Right forelimb (tissue), 1 donor: ENCODE measurements at places on chromosomes 1 and 21.

GRCh38 chr1:36533897-36534296 lies 51.2 kb upstream of the CSF3R start:
- DNase-seq = peak; percentile 4

DNA sequence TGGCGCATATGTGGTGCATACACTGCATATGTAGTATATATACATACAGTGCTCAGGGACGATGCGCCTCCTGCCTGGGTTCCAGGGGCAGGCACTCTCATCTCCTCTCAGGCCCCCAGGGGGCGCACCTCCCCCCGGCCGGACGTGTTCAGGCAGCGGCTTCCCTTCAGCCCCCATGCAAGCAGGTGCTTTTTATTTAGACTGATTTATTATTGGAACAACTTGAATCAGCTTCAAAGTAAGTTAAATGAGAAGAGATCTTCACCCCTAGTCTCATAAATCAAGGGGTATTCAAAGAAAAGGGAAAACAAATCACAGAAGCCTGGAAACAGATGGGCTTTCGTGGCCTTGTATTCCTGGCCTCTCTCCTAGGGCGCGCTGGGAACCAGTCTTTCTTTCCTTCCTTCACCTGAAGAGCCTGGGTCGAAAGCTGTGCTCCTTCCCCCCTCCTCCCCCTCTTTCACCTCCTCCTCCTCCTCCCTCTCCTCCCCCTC lies 64.6 kb downstream of the UBIAD1 start:
- DNase-seq = peak; percentile 61

GRCh38 chr1:68904477-68904876 lies 407.6 kb upstream of the DEPDC1 start:
- DNase-seq = no peak

DNA sequence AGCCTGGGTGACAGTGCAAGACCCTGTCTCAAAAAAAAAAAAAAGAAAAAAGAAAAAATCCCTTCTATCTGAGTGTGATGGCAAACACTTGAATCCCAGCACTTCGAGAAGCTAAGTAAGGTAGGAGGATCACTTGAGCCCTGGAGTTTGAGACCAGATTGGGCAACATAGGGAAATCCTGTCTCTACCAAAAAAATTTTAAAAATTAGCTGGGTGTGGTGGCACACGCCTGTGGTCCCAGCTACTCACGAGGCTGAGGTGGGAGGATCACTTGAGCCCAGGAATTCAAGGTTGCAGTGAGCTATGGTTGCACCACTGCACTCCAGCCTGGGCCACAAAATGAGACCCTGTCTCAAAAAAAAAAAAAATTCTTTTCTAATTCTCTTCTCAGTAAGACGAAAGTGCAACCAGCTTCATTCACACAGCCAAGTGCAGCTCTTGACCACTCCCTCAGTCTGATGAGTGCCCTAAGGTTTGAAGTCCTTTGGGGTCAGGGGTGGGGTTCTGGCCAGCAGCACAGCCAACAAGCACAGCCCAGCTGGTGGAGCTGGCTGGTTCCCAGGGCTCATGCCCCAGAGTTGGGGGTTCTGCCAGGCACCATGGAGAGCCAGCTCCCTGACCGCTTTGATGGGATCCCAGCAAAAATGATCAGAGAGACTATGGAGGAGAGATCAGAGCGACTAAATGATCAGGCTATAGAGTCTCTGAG lies 8.0 kb downstream of the SLC2A5 start:
- no peak for DNase-seq

DNA sequence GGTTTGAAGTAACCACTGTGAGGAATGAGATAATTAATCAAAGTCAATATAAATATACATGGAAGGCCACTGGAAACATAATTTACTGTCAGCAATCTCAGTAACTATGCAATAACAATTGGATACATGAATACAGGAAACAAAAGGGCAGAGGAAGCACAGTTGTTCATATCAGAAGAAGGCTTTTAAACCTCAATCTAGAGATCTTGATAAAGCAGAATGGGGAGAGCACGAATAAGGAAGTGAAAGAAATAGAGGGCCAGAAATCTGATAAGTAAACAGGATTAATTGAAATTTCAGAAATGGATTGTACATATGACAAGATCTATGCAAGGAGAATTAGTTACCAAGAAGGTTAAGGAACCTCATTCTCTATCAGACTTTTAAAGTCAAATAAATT lies 93.0 kb downstream of the EVI5 start:
- no peak for DNase-seq

DNA sequence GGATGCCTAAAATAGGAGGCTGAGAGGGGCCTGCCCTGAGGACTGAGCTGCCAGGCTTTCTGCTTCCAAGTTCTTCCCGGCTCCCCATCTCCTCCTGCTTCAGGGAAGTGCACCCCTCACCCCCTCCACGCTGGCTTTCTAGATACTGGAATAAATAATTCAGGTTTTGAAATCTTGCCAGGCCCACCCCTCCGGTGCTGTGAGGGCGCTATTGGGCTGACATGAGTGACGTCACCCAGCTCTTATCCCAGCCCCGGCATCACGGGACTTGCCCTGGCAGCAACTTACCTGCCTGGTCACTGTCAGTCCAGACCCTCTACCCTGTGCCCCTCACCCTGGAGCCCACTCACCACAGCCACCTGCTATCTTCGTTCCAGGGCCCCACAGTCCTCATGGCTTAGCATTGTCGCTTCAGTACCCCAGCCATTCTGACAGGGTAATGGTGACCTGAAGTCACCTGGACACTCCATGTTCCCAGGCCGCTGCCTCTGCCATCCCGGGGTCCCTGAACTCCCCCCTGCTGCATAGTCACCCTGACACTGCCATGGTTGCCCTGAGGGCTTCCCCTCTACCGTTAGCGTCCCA lies 819 bp upstream of the GPR3 start:
- no peak for DNase-seq

- DNase-seq = no peak
Measured at GRCh38 chr1:183810121-183810520, 5.2 kb downstream of the RGL1 start.

GRCh38 chr1:219367496-219367895 lies 193.8 kb downstream of the LYPLAL1 start:
- no peak for DNase-seq

DNA sequence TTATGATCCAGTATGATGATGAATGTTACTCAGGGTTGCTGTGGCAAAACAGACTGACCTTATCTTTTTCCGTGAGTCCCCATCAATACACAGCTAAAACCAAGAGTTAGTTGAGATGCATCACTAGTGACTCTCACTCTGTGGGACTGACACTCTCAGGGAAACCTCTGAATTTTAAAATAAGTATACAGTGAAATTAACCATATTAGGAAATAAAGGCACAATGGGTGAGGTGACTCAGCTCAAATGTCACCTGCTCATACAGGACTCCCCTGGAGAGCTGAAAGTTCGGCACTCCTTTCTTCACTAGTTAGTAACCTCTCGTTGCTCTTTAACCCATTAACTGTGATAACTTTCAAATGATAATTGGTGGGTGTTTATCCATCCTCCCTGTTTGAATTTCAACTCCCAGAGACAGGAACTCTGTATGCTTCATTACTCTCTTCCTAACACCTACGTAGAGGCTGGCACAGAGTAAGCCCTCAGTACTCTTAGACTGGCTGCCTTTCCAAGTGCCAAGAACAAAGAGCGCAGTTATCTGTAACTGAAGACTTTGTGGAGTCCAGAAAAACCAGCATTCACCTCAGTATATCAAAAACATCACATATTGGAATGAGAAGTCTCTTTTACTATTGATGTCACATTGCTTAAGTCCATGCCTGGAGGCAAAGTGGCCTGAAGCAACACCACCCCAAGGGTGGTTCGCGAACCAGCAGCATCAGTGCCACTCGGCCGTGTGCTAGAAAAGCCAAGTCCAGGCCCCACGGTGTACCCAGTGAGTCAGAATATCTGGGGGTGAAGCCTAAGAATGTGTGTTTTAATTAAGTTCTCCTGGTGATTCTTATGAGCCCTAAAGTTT lies 91.1 kb downstream of the NIBAN1 start:
- no peak for DNase-seq

DNA sequence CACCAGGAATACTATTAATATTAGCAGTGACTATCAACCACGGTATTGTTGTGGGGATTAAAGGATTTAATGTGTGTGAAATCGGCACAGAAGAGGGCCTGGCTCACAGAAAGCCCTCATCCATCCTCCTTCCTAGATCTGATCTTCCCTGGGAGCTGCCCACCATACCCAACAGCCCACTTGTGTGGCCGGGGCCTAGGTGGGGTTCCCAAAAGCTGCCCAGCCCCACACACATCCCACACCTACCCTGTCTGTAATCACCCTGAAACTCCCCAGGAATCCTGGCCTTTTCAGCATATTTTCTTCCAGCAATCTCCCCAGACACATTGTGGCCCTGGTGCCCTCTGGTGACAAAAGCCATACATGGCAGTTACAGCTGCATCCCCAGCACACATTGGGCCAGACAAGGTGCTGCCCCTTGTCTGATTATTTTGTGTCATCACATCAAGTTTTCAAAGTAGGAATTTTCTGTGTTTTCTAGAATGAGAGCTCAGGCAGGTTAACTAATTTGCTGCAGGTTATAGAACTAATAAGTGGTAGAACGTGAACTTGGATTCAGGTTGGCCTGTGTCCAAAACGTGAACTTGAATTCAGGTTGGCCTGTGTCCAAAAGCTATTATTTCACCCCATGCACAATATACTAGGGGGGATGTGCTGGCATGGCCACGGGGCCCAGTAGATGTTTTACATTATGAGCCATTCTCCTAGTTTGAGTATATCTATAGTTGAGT lies 5.3 kb upstream of the SLC6A9 start:
- DNase-seq = peak; percentile 69

- DNase-seq = no peak
Measured at GRCh38 chr1:80632284-80632683, 1168.5 kb upstream of the ADGRL2 start.

- DNase-seq = no peak
Measured at GRCh38 chr1:16443975-16444770, 3.6 kb downstream of the NECAP2 start.

DNA sequence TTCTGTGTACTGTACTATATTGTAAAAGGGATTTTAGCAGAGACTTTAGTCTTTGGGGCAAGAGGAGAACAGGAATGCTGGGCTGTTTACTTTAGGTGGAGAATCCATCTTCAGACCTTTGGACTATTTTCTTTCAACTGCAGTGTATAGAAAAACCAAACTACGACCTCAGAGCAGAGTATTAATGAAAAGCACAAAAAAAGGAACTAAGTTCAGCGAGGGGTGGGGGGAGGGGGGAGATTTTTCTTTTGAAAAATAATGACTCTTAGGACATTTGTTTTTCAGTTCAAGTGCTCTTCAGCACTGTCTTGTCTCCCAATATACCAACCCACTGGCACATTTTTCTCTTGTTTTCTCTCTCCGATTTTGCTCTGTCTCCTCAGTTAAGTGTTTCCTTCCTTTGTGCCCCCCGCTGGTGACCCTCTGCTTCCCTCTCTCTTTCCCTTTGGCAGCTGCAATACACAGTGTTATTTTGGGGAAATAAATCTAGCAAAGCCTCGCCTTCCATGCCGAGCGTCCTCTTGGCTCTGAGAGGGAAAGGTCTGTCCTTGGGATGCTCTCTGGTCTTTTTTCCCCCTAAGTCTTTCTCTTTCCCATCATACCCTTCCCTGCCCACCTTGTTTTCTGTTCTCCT lies 44.8 kb downstream of the ACP6 start:
- DNase-seq = no peak

GRCh38 chr1:108154314-108154713 lies 45.8 kb downstream of the SLC25A24 start:
- DNase-seq = no peak

- DNase-seq = no peak
Measured at GRCh38 chr1:59871746-59872145, 54.8 kb downstream of the CYP2J2 start.

DNA sequence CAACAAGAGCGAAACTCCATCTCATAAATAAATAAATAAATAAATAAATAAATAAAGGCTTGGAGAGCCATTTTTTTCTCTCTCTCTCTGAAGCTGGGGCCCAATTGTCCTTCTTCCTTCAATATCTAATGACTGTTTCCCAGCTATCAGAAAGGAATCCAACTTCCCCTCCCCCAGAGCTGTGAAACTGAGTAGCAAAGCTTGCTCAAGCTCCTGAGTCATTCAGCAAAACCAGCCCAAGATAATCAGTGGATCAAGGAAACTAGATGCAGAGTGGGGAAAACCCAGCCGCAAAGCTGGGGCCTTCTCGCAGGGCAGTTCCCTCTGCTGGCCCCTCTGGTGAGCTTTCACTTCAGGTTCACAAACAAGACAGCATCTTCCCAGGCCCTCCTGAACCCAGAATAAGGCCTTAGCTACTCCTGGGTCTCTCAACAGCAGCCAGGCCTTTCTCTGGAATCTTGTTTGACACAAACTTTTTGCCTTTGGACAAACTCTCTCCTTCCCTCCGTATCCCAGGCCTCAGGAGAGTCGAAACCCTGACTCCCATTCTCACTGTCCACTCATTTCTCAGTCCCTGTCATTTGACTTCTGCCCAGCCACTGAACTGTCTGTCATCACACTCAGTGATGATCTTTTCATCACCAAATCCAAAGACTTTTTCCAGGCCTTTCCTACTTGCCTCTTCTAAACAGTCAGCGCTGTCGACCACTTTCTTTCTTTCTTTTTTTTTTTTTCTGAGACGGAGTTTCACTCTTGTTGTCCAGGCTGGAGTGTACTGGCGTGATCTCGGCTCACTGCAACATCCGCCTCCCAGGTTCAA lies 18.0 kb upstream of the PTP4A2 start:
- peak; percentile 77 for DNase-seq

DNA sequence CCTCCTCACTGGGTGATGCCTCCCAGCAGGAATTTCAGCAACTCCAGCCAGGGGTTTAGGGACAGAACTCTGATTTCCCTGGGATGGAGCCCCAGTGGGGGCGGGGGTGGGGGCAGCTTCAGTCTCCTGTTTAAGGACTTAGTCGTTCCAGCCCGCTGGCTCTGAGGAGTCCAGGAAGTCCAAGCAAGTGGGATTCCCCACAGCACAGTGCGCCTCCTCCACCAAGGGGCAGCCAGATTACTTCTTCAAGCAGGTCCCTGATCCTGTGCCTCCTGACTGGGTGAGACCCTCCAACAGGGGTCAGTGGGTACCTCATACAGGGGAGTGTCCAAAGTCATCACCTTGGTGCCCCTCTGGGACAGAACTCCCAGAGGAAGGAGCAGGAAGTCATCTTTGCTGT lies 1438.4 kb upstream of the B3GALT2 start:
- DNase-seq = no peak

DNA sequence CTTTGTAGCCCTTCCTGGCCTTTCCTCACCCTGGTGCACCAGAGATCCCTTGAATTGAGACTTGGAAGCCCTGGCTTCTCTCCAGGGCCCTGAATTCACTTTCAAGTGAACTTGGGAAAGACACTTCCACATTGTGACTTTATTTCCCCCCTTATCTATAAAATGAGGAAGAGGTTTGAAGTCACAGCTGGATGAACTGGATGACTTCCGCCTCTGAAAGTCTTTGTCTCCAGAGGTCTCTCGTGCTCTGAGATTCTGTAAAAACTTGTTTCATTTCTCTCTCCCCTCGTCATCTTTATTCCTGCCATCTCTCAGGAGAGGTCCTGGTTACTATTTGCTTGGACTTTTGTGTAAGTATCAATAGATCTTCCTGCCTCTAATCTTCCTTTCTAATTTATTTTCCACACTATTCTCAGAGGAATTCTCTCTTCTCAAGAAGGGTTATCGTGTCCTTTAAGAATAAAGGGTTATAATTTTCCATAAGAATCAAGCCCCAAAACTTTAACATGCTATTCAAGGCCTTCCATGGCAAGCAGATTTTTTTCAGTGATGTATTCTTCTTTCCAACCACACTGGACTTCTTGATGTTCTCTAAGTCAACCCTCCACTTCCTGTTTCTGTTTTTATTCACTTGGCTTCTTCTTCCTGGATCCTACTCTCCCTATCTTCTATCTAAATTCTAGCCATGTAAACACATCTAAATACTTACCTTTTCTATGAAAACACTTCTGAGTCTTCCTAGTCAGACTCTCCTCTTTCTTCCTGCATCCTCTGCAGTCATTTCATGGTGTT lies 6.5 kb upstream of the RPTN start:
- DNase-seq = no peak

- no peak for DNase-seq
Measured at GRCh38 chr1:65681096-65681495, 111.6 kb upstream of the PDE4B start.
